ENCODE measurements at places on chromosomes 2 and 18. TPM values are rescaled to one million over a fixed set of nuclear protein-coding genes. Genes with fewer than 3 reads are reported as not detected.
A peak's percentile ranks its signal among the peaks of the same experiment; 100 is the strongest.

DNA sequence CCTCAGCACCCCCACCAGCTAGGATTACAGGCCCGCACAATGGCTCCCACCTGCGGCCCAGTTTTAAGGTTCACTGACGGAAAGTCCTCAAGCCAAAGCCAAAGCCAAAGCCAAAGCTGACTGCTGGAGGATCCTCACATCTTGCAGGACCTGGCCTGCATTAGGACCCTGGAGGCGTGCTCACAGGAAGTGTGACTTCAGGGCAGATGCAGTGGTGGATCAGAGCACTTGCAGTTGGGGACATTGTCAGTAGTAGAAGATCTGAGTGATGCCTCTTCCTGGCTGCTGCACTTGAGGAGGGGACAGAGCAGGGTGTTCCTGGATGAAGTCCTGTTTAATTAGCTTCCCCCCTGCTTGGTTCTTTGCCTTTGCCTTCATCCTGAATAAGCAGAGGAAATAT lies 69.0 kb upstream of the ALPP start:
- no peak for DNase-seq
- no peaks in the 10 kb centered on the region for H3K36me3 ChIP-seq
- H3K27ac ChIP-seq: no peak overlapping the region
- H3K4me3 ChIP-seq: no peak overlapping the region

- H3K4me1 ChIP-seq: no peaks in the 10 kb centered on the region
- no peaks in the 10 kb centered on the region for H3K27me3 ChIP-seq
- DNase-seq: peak; percentile 83
- no peak overlapping the region for H3K27ac ChIP-seq
- no peaks in the 10 kb centered on the region for H3K36me3 ChIP-seq
- no peak overlapping the region for H3K4me3 ChIP-seq
These were observed 499.7 kb downstream of the BCL11A start for GRCh38 chr2:60053791-60054190.

DNA sequence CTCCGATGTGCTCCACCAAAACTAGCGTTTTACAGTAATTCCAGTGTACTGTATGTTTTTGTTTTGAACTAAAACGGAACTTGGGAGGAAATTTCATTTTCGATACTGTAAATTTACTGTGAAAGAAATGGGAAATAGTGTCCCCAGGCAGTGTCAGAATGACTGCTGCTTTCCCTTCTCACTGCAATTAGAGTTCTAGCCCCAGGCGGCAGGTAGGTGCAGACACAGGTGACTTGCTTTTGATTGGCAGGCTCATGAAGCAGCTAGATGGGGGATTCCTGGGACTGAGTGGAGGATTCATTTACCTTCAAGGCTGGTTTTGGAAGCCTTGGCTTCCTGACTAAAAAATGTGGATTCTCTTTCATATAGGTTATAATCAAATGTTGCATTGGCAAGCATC lies 27.0 kb downstream of the RPRM start:
- H3K27ac ChIP-seq: no peak overlapping the region
- no peaks in the 10 kb centered on the region for H3K4me1 ChIP-seq
- H3K36me3 ChIP-seq: no peaks in the 10 kb centered on the region
- no peak for DNase-seq
- no peak overlapping the region for H3K4me3 ChIP-seq

- no peaks in the 10 kb centered on the region for H3K36me3 ChIP-seq
- H3K4me3 ChIP-seq: no peak overlapping the region
- DNase-seq: no peak
- peaks cover 24% of the 10 kb centered on the region for H3K4me1 ChIP-seq
- H3K27ac ChIP-seq: no peak overlapping the region
These were observed 20.8 kb upstream of the TNS1 start for GRCh38 chr2:218023636-218024035.

- H3K27ac ChIP-seq: no peak overlapping the region
- H3K27me3 ChIP-seq: peaks cover 32% of the 10 kb centered on the region
- H3K4me3 ChIP-seq: no peak overlapping the region
- H3K36me3 ChIP-seq: no peaks in the 10 kb centered on the region
These were observed 35.8 kb downstream of the CIB4 start for GRCh38 chr2:26605195-26605998.

DNA sequence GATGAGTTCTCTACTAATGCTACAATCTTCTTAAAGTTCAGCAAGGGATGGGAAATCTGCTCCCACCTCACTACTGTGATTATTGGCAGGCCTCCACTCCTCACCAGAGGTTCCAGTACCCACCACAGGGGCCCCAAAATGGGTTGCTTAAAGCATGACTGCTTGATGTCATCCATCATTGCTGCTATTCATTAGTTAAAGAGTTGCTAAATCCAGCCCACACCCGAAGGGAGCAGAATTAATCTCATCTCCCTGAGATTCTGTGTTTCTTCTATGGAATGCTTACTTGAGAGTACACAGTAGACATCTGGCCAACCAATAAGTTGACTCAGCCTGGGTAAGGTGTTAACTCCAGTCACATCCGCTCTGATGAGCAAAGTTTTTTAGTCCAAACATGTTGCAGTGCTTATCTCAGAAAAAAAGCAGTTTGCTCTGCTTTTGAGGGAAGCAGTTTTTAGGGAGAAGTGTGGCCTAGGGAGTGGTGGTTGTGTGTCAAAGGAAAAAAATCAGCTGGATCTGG lies 690.2 kb upstream of the POU3F3 start:
- no peaks in the 10 kb centered on the region for H3K4me1 ChIP-seq
- no peak overlapping the region for H3K27ac ChIP-seq
- H3K4me3 ChIP-seq: no peak overlapping the region
- H3K27me3 ChIP-seq: no peaks in the 10 kb centered on the region

- no peak overlapping the region for H3K4me3 ChIP-seq
- no peaks in the 10 kb centered on the region for H3K27me3 ChIP-seq
- no peaks in the 10 kb centered on the region for H3K4me1 ChIP-seq
- DNase-seq: no peak
- no peak overlapping the region for H3K27ac ChIP-seq
These were observed 51.3 kb upstream of the RASGRP3 start for GRCh38 chr2:33425161-33425560.

GRCh38 chr2:136119717-136120675 lies 2.0 kb upstream of the CXCR4 start:
- H3K27me3 ChIP-seq: peaks cover 72% of the 10 kb centered on the region
- H3K36me3 ChIP-seq: peaks cover 6% of the 10 kb centered on the region
- DNase-seq: no peak
- H3K4me1 ChIP-seq: peaks cover 18% of the 10 kb centered on the region
- peak overlapping the region; percentile 83 for H3K27ac ChIP-seq

GRCh38 chr2:177753682-177754491 lies 318.7 kb downstream of the PDE11A start:
- no peaks in the 10 kb centered on the region for H3K27me3 ChIP-seq
- H3K36me3 ChIP-seq: no peaks in the 10 kb centered on the region
- peak; percentile 94 for DNase-seq
- no peak overlapping the region for H3K4me3 ChIP-seq
- peaks cover 22% of the 10 kb centered on the region for H3K4me1 ChIP-seq
- H3K27ac ChIP-seq: peak overlapping the region; percentile 10

GRCh38 chr2:229851870-229852269 lies 69.9 kb downstream of the TRIP12 start:
- no peak overlapping the region for H3K27ac ChIP-seq
- no peak overlapping the region for H3K4me3 ChIP-seq
- H3K27me3 ChIP-seq: no peaks in the 10 kb centered on the region

DNA sequence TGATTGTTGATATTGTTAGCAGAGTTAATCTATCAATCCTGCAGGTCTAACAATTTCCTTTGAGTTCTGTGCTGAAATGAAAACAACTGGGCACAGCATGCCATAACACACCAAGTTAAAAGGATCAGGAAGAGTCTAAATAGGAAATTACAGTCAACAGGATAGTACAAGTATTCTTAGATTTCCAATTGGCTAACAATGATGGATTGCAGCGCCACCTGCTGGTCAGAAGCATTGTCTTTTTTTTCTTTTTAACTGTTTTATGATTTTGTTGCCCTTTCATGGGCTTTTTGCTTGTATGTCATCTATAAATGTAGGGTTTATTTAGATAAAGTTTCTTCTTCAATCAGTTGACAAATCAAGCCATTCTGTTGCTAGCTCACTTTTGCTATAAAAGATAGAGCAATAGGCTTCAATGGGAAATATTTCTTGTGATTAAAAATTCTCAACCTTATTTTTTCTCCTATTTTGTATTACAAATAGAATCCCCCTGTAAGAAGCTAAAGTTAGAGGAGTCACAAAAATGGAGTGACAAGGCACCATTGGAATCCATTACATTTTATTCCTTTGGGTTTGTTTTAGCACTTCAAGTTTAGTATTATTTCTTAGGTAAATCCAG lies 40.8 kb upstream of the RPRM start:
- no peaks in the 10 kb centered on the region for H3K27me3 ChIP-seq
- H3K4me1 ChIP-seq: no peaks in the 10 kb centered on the region
- peak; percentile 60 for DNase-seq
- H3K4me3 ChIP-seq: no peak overlapping the region

DNA sequence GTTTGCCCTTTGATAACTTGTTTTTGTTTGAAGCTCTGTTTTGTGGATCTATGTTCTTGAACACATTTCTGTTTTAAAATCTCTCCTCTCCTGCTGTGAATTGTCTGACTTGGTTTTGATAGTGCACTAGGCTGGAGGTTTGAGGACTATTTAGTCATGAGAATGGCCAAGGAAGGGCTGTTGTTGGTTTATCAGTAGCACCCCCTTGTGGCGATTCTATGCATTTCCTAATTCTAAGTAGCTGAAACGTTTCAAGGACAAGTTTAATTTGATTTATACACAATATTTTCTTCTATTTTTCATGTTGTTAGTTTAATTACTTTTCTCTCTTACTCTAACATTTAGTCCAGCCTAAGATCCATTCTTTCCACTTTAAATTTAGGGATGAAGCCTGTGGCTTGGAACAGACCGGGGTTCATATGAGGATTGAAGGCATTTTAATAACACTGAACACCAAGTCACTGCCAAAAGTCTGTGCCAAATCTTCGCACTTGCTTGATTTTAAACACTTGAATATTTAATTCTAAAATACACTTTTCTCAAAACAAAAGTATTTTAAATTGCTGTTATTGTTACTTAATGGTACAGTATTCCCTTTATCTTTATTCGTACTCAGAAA lies 166.0 kb downstream of the SOCS6 start:
- H3K4me1 ChIP-seq: no peaks in the 10 kb centered on the region
- no peak for DNase-seq
- H3K27ac ChIP-seq: no peak overlapping the region

The ANKRD30BL gene
- total RNA-seq: not detected

The TUBA4B gene
- total RNA-seq: not detected

The PPP1R1C gene
- total RNA-seq: not detected

The TMEM169 gene
- total RNA-seq: not detected

The NCKAP1 gene
- total RNA-seq: 224 TPM

The ARHGAP15 gene
- total RNA-seq: 66.3 TPM

The SULT1C4 gene
- total RNA-seq: 2.5 TPM
